ENCODE measurements at places on chromosomes 13 and 19.

- DNase-seq = no peak
These were observed 465.1 kb upstream of the SLC10A2 start for GRCh38 chr13:103531278-103531677.

GRCh38 chr13:33207615-33207961, 78.0 kb downstream of the STARD13 start:
- no peak for DNase-seq

DNA sequence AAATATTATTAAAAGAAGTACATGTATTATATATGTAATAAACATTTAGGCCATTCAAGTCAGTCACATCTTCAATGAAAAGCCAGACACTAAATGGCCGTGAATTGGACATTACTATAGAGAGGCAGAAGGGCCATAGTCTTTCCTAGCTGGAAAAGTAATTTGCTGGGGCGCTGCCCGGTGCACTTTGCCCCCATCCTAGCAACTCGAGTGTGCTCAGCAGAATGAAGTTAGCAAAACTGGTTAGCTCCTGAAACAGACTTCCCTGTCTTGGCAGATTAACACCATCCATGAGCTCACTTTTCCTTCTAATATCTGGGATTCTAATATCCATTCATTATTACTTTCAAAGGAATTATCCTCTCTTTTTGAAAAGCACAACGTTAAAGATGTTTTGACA, 2.8 kb upstream of the SPRYD7 start:
- no peak for DNase-seq

- no peak for DNase-seq
These were observed 13.1 kb downstream of the EPS15L1 start for GRCh38 chr19:16458391-16459341.

- DNase-seq = no peak
These were observed 199.7 kb upstream of the TSHZ3 start for GRCh38 chr19:31548941-31549340.

DNA sequence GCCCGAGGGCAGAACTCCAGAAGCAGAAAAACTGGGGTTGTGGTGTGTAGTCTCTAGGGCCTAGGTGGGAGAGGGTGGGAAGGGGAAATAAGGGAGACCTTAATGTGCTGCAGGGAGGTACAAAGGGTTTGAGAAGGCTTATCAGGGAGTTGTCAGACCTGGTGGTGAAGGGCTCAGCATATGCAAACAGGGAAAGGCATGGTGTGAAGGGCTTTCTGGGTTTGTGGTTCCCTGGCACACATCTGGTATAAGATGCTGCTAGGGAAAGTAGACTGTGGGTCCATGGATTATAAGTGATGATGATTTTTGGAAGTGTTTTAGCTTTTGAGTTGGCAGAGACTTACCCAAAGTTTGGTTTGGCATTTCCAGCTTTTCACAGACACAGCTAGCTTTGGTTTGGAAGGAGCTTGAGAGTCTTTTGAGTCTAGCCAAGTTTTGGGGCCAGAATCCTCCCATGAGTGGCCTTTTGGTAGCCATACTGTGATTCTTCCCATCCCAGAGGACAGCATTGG, 2.2 kb downstream of the TRIM28 start:
- DNase-seq = no peak
